ENCODE measurements at places on chromosomes 2 and 18.

- DNase-seq, result peak; percentile 89
Observed at GRCh38 chr2:47344890-47345589, 57.9 kb upstream of the MSH2 start.

DNA sequence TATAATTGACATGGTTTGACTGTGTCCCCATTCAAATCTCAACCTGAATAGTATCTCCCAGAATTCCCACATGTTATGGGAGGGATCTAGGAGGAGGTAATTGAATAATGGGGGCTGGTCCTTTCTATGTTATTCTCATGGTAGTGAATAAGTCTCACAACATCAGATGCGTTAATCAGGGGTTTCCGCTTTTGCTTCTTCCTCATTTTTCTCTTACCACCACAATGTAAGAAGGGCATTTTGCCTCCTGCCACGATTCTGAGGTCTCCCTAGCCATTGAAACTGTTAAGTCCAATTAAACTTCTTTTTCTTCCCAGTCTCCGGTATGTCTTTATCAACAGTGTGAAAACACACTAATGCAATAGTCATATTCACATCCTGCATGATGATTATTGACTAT is 1073.3 kb upstream of the CDH2 start:
- DNase-seq, result no peak

- no peak for DNase-seq
Observed at GRCh38 chr18:50057009-50057408, 137.9 kb downstream of the MYO5B start.

- DNase-seq, result no peak
Observed at GRCh38 chr2:96909611-96910021, 39.7 kb upstream of the SEMA4C start.

- no peak for DNase-seq
Observed at GRCh38 chr2:41836948-41837347, 210.9 kb upstream of the PKDCC start.

- no peak for DNase-seq
Observed at GRCh38 chr18:9946831-9947230, 33.0 kb downstream of the VAPA start.

All from substantia nigra (tissue), 51 donors.